ENCODE measurements at places on chromosomes 12 and 14.

GRCh38 chr14:104460791-104461651, 118.5 kb upstream of the C14orf180 start:
- no peak for DNase-seq

DNA sequence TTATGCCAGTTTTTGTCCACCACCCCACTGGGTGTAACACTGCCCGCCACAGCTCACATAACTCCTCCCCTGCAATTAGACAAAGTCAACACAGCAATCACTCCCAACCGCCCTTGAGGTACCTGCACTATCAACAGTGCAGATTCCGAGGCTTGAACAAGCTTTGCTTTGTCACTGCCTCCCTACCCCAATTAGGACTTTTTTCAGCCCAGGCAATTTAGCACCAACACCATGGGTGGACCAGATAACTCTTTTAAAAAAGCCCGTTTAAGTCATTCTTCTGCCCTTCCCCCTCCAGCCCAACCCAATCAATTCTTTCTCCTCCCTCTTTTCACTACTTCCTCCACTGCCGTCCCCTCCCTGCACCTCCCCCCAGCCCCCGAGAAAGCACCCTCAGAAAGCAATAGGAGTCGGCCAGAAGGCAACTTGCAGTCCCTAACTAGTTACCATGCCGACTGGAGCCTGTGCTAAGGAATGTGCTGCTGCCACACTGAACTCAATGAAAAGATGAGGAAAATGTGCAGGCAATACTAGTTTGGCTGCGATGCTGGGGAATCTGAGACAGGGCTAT, 45.7 kb upstream of the OTX2 start:
- no peak for DNase-seq

DNA sequence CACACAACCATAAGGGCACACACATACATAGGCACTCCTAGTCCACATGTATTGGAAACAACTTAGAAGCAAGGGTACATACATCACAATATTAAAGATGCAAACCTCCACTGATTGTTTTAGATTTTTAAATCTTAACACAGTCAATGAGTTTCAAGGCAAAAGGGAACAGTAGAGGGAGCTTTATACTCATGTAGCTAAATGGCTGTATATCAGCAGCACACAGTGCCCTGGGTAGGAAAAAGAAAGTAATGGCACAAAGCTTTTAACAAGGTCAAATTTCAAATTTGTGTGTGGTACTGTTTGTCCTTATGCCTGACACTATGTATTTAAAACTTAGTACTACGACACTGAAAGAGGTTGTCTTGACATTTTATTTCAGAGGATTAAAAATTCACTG, 262.0 kb downstream of the MED13L start:
- DNase-seq = no peak

- DNase-seq = no peak
These were observed 30.4 kb upstream of the GNPNAT1 start for GRCh38 chr14:52821805-52822250.

DNA sequence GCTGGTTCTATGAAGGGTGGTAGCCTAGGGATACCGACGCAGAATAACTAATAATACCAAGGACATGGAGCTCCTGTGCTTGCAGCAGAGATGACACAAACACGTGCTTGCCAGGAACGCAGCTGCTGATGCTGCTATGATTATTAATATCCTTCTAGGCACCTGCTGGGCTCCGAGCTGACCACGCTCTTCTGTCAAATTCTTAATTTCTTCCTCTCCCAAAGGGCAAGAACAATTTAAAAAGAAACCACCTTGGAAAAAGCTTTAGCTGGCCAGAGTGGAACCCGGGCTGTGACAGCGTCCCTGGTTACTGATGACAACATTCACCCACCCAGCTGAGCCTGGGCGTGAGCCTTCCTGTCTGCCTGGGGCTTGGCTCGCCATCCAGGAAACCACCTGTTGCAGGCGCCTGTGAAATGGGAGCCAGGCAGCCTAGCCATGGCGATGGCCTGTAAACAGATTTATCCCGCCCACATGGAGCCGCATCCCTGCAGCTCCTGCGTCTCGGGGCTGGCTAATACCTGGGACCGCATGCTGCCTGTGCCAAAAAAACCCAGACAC, 28.8 kb downstream of the CLMN start:
- DNase-seq = no peak

DNA sequence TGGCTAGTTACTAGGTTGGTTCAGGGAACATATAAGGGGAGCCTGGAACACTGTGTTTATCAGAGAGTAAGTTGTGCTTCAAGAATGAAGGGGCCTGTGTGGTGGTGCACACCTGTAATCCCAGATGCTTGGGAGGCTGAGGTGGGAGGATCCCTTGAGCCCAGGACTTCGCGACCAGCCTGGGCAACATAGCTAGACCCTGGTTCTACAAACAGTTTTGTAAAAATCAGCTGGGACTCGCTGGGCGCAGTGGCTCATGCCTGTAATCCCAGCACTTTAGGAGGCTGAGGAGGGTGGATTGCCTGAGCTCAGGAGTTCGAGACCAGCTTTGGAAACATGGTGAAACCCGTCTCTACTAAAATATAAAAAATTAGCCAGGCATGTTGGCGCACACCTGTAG, 42.1 kb upstream of the GPR132 start:
- no peak for DNase-seq
